Activated B cell treated with CpG ODN at 0.5 μM for 24 hours (primary cell): ENCODE measurements at places on chromosomes 4 and X. TPM values are rescaled to one million over a fixed set of nuclear protein-coding genes. Genes with fewer than 3 reads are reported as not detected.

DNA sequence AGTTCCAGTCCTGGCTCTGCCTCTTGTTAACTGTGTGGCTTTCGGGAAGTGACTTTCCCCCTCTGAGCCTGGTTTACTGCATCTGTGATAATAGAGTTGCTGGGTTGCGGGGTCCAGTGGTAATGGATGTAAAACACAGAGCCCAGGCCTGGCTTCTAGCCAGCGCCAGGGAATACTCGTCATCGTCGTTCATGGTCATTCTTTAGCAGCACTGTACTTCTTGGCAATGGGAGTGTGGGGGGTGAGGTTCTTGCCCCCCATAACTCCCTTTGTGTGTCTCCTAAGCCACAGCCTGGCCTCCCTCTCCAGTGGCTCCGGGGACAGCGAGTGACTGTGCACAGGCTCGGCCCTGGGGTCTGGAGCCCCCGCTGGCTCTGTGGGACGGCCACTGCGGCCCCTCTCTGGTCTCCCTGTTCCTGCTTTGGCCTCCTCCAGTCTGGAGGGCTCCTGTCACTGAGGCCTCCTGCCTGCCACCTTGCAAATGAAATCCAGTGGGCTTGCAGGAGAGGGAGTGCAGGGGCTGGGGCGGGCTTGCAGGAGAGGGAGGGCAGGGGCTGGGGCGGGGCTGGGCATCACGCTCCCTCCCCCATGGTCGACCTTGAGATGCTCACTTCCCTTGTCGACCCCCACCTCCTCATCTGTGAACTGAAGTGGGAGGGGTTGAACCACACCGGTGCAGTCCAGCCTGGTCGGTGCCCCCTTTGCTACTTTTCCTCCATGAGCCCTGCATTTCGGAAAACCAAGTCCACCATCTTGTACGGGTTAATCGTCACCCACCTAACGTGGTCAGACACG lies 13.2 kb downstream of the PSAPL1 start:
- H3K36me3 ChIP-seq = no peaks in the 10 kb centered on the region
- H3K4me1 ChIP-seq = no peaks in the 10 kb centered on the region
- H3K27me3 ChIP-seq = no peaks in the 10 kb centered on the region
- H3K4me3 ChIP-seq = no peak overlapping the region

DNA sequence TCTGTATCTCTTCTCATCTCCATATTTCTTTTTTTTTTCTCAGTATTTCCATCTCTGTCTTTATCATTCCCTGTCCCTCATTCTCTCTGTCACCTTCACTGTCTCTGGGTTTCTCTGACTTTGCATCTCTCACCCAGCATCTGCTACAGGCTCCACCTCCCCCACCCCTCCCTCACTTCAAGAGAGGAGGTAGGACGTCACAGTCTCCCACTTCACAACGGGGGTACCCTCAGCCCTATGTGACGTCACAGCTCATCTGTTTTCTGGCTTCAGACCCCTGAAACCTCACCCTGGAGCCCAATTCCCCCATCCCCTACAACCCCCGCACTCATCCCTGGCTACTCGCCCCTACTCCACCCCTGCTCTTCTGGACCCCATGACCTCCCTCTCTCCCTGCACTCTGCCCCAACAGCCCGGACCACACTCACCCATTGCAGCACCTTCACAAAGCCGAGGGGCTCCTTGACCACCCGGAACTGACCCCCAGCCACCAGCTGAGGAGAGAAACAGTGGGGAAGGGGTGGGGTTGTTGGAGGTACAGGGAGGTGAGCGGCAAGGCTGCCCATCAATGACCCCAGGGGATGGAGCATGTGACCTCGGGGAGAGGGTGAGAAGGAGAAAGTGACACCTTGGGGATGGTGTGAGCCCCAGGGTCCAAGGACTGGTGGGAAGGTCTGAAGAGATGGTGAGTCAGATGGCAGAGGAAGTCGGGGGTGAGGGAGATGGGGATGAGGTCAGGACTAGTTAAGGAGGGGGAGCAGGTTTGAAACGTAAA lies 1.3 kb downstream of the SYP start:
- no peak overlapping the region for H3K4me3 ChIP-seq
- H3K27me3 ChIP-seq = no peaks in the 10 kb centered on the region
- H3K36me3 ChIP-seq = no peaks in the 10 kb centered on the region

PABPC1L2B gene
- not detected in 2 replicates for total RNA-seq

- H3K27me3 ChIP-seq = peaks cover 78% of the 10 kb centered on the region
- H3K27ac ChIP-seq = no peak overlapping the region
- H3K4me1 ChIP-seq = peaks cover 20% of the 10 kb centered on the region
- no peak overlapping the region for H3K4me3 ChIP-seq
Observed at GRCh38 chr4:110625576-110626257, 2.8 kb upstream of the PITX2 start.

GRCh38 chr4:155419266-155419665 lies 42.5 kb upstream of the MAP9 start:
- H3K4me1 ChIP-seq = no peaks in the 10 kb centered on the region
- no peak overlapping the region for H3K27ac ChIP-seq
- H3K36me3 ChIP-seq = no peaks in the 10 kb centered on the region
- peaks cover 2% of the 10 kb centered on the region for H3K27me3 ChIP-seq
- H3K4me3 ChIP-seq = no peak overlapping the region
- no peak for DNase-seq

SULT1B1 gene
- 0.02 and 0.04 TPM in 2 replicates for total RNA-seq

GRCh38 chr4:151251603-151252304 lies 25.2 kb upstream of the PRSS48 start:
- H3K4me3 ChIP-seq = no peak overlapping the region
- H3K27me3 ChIP-seq = no peaks in the 10 kb centered on the region
- no peak overlapping the region for H3K27ac ChIP-seq
- DNase-seq = no peak
- H3K4me1 ChIP-seq = no peaks in the 10 kb centered on the region
- H3K36me3 ChIP-seq = no peaks in the 10 kb centered on the region

DNA sequence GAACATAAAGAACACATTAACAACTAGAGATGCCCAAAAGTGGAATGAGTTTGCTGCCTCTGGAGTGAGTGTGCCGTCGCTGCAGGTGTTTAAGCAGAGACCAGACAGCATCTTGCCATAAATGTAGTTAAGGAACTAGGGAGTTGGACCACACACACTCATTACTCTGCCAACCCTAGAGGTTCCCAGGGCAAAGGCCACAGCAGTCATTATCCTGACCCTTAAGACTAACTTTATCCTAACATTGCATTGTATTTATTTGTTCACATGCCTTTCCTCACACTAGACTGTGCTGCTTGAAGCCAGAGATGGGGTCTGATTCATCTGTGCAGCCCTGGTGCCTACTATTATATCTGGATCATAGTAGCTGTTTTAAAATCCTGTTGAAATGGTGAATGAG lies 16.9 kb upstream of the PLA2G12A start:
- H3K27me3 ChIP-seq = peaks cover 19% of the 10 kb centered on the region
- H3K4me3 ChIP-seq = no peak overlapping the region
- H3K36me3 ChIP-seq = no peaks in the 10 kb centered on the region
- H3K4me1 ChIP-seq = no peaks in the 10 kb centered on the region

DNA sequence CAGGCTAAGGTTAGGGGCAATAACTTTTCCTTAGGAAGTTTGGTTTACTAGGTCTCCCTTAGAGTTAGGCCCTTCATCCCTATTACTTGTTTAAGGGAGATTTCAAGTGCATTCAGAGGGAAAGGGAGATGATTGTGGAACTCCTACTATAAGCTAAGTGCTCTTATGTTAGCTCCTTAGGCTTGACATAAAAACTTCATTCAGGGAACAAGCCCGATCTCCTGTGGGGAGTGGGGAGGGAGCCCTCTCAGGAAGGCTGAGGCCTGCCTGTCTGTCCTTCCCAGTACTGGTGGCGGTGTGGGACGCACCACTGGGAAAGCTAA lies 8.0 kb downstream of the KLF3 start:
- no peak overlapping the region for H3K4me3 ChIP-seq
- no peak for DNase-seq
- H3K27me3 ChIP-seq = no peaks in the 10 kb centered on the region
- peak overlapping the region; percentile 81 for H3K27ac ChIP-seq
- H3K36me3 ChIP-seq = no peaks in the 10 kb centered on the region

DNA sequence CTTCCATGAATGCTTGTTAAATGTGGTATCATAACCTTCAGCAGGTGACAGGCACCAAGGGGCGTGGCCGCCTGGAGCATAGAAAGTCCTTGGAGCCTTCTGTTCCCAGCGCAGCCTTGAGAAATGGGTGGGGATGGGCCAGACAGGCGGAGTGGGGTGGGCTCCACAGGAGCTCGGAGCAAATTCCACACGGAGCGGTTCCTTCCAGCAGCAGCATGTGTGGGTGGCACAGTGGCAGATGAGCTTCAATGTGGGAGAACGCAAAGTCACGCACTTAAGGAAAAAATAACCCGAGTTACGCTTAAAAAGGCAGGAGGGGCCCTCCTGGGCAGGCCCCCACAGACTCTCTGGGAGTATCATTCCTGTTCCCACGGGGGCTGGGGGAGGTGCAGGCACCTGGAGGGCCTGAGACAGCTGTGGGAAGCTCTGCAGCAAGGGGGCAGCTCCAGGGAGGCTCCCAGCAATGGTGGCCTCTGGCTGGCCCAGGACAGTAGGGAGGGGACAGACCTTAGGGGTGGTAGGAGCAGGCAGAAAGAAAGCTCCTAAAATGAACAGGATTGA lies 15.3 kb downstream of the TMEM271 start:
- H3K4me3 ChIP-seq = no peak overlapping the region
- no peaks in the 10 kb centered on the region for H3K4me1 ChIP-seq
- no peak for DNase-seq
- H3K36me3 ChIP-seq = no peaks in the 10 kb centered on the region
- no peaks in the 10 kb centered on the region for H3K27me3 ChIP-seq
- H3K27ac ChIP-seq = no peak overlapping the region
